GM23338 (cell line): ENCODE measurements at places on chromosomes 5 and 9. TPM values are rescaled to one million over a fixed set of nuclear protein-coding genes. Genes with fewer than 3 reads are reported as not detected.

Gene IL17B
- not detected in 2 replicates for total RNA-seq

Gene CCDC192
- total RNA-seq: 1.3 TPM in 1 of 2 replicates, not detected in the other

Gene OGN
- not detected in 2 replicates for total RNA-seq

Gene ARL14EPL
- not detected in 2 replicates for total RNA-seq

Gene SH2D3C
- 4.5 and 7.3 TPM in 2 replicates for total RNA-seq

Gene PCDHA10
- 11.6 and 12.2 TPM in 2 replicates for total RNA-seq

Gene NR5A1
- total RNA-seq: 0.21 and 5.7 TPM in 2 replicates

Gene PLEKHG4B
- total RNA-seq: 43.7 and 54.8 TPM in 2 replicates

Gene IL7R
- not detected in 2 replicates for total RNA-seq

Gene CCNJL
- total RNA-seq: 22.1 and 29.2 TPM in 2 replicates

Gene PCDHA7
- total RNA-seq: 6.9 and 8.7 TPM in 2 replicates

Gene HRCT1
- total RNA-seq: not detected in 2 replicates
